Stimulated activated CD4-positive, alpha-beta T cell treated with anti-CD3 and anti-CD28 coated beads, Interleukin-2, amount 100 ng/mL, for 4 hours (primary cell): ENCODE measurements at places on chromosomes 1 and 21.

DNA sequence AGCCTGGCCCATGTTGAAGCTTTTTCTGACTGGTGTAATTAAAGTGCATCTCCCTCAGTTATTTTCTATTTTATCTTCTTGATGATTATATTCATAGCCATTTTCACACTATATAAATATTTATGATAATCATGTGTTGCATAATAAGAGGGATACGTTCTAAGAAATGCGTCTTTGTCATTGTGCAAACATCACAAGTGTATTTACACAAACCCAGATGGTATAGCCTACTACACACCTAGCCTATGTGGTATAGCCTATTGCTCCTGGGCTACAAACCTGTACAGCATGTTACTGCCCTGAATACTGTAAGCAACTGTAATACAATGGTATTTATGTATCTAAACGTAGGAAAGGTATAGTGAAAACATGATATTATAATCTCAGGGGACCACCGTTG lies 88.1 kb downstream of the BACH1 start:
- no peak for DNase-seq

DNA sequence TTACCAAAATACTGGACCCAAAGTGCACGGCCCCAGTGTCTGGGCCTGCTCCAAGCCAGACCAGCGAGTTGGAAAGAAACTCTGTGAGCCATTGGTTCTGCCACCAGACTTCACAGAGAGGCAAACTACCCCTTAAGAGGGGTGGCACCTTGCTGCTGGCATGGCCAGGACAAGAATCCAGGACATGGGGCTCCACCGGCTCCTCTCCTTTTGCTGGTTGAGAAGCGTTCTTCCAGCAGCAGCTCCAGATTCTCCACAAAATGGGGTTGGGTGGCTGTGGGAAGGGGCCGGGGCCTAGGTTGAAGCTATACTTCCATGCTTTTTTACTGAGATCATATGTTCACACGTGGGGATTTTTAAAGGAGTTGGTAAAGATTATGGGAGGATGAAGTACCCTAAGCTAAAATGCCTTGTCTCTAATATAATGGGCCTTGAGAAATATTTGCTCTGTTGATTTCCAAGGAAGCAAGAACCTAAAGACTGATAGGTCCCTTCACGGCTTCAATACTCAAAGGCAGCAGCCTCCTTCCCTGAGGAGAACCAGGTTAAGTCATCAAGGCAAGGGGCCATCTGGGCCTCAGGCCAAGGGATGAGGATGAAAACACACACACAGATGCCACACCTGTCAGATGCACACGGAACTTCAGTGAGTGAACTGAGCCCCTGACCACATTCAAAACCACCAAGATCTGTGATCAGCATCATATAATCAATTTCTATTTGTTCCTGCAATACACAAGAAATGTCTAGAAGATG lies 3.1 kb downstream of the C1orf198 start:
- DNase-seq = no peak

GRCh38 chr21:32705139-32705538 lies 22.7 kb downstream of the SYNJ1 start:
- no peak for DNase-seq

DNA sequence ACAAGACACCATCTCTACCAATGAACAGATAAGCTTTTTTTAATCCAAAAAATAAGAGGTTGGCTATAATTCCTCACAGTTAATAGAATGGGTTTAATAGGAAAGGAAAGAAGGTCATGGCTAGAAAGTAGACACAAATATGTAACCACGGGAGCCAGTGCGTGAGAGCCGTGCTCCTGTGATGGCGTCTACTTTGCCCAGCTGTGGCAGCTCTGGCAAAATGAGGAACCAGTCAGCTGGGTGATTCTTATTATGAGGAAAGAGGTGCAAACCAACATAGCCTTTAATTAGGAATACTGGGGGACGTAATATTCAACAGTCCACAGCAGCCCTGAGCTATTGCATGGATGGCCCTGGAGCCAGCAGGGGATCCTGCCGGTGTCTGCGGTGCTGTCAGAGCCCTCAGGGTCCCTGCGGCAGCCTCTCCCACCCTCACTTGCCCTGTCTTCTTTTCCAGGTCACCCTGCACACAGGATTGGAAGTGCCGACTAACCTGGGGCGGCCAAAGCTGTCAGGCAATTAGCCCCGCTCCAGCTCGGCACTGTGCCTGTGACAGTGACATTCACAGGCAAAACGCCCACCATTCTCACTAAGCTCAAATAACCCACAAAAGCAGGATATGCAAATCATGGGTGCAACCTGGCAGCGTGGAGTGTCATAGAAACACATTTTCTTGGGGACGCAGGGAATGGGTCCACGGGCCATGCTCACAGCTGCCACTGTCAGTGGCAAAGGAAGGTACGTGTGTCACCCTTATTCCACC lies 25.9 kb upstream of the GNPAT start:
- DNase-seq = no peak

GRCh38 chr1:86499987-86500593 lies 31.4 kb downstream of the CLCA1 start:
- no peak for DNase-seq
